Renal pelvis (tissue), 12 donors: ENCODE measurements at places on chromosomes 12 and 14. TPM values are rescaled to one million over a fixed set of nuclear protein-coding genes. Genes with fewer than 3 reads are reported as not detected.

- DNase-seq, result no peak
Observed at GRCh38 chr14:68191567-68192321, 372.2 kb downstream of the RAD51B start.

GRCh38 chr12:129762436-129762835 is 141.4 kb downstream of the TMEM132D start:
- DNase-seq, result peak; percentile 26

DNA sequence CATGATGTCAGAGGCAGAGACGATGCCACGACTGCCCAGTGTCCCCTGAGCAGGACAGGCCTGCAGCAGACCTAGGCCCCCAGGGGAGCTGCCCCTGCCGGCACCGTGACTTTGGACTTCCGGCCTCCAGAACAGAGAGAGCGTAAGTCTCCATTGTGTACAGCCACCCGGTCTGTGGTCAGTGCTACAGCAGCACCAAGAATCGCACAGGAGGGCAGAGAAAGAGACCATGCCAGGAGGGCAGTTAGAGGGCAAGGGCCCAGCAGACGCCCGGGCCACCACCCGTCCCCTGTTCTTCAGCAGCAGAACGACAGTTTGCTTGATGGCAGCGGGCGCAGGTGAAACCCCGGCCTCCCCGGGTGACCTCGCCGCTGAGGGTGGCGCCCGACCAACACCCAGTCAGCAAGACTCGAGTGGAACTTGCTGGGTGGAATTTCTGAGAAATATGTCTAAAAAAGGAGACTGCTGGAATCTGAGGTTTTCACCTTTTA is 19.7 kb downstream of the GALNT9 start:
- no peak for DNase-seq

DNA sequence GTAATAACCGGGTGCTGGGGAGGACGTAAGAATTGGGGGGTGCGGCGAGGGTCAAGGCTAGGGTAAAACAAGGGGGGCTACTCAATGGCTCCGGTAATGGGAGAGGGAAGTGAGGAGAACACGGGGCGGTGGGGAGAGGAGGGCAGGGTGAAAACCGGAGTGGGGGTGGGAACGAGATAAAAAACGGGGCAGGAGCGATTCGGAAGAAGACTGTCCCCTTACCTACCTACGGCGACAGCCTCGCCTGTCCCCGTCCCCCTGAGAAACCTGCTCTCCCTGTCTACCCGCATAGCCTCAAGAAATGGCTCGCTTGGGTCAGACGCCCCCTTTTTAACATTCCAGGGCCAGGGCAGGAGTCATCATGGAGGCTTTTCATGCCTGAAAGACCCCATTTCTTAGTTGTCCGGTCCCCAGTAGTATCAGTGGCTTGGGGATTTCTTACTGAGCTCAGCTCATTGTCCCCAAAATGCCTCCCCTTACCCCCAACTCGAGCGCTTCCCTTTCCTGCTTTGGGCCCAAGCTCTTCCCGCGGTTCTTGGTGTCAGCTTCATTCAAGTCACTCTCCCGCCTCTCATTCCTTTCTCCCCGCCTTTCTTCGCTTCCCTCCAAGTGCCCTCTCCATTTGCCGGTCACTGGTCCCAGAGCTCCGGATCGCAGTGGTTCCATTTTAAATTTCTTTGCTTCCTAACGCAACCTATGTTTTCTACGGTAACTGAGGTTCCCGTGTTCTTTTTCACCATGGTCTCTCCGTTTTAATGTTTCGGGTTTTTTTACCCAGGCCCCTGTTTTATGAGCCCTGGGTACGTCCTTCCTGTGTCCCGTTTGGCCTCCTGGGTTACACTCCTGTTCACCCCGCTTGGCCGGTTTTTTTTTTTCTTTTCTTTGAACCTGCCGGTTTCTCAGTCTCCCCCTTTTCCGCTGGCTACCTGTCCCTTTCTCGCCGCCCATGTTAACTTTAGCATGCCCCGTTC is 1.2 kb upstream of the WSB2 start:
- DNase-seq, result peak; percentile 42

GRCh38 chr14:29220566-29220965 is 454.0 kb downstream of the FOXG1 start:
- DNase-seq, result no peak

GRCh38 chr12:68349220-68349621 is 17.1 kb upstream of the MDM1 start:
- DNase-seq, result no peak

DNA sequence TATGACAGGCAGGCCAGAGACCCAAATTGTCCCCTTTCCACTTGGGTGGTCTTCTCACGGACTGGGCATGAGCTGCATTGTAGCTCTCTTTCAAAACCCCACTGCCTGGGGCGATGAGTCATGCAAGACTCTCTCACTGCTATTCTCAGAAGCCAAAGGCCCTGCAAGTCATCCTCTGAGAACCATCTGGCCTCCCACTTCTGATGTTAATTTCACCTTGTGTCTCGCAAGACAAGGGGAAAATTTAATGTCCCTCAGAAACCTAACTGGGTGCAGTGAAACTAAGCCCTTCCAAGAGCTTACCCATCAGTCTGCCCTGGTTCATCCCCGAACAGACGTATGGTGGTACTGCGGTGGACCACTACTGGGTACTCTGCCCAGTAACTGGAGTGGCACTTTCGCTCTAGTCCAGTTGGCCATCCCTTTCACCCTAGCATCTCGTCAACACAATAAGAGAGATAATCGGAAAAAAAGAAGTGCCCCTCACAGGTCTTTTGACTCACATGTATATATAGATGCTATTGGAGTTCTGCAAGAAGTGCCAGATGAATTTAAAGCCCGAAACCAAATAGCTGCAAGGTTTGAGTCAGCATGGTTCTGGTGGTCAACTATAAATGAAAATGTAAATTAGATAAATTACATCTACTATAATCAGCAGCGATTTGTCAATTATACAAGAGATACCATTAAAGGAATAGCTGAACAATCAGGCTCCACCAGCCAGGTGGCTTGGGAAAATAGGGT is 31.3 kb upstream of the LALBA start:
- DNase-seq, result no peak

AVPR1A gene
- 8.4 TPM for polyA plus RNA-seq

KRT77 gene
- not detected for polyA plus RNA-seq

PDE3A gene
- 19.7 TPM for polyA plus RNA-seq

SERPINA1 gene
- polyA plus RNA-seq, result 105 TPM
